ENCODE measurements at places on chromosomes 1 and 21.

DNA sequence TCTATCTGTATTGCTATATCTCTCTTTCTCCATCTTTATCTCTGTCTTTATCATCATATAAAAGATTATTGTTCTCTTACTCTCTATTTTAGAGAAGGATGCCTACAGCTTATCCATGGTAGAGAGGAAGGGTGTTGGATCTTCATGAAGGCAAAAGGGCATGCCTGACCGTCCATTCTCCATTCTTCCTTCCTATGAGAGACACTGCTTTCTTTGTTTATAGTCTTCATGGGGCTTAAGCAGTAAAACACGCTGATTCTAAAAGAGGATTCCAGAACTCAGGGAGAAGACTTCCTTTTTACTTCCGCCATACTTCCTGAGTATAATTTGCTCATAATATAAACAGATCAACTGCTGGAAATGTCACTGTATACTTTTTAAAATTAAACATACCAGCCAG, 44.0 kb downstream of the PDE4B start:
- no peak for DNase-seq

DNA sequence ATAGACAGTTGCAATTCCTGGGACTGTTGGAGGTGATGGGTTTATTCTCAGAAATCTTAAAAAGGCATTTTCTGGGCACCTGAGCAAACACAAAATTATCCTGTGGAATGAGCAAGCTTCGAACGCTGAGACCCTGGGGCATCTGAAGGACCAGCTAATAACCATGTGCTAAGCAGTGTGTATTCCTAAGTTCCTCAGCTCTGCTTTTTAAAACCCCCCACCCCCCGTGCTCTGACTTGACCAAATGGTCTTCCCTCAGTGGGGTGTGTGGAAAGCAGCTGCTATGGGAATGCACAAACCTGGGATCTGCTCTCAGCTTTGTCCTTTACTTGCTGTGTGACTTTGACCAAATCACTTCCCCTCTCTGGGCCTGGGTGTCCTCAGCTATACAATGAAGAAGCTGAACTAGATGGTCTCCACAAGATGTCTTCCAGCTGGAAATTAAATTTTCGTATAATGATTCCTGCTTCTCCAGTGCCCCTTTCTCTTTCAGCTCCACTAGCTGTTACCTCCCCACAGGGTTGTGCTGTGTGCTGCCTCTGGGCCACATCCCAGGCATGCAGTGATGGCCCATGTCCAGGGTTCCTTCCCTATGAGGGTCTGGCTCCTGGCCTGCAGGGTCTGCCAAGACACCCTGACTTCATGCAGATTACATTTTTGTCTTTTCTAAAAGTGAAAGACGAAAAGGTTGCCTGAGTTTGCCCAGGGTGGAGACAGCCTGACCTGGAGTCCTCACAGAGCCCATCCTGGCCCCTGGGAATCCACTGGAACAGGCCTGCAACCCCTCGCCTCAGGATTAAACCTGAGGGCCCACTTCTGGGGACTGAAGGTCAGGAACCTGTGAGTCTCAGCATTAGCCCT, 14.9 kb upstream of the CD247 start:
- no peak for DNase-seq

DNA sequence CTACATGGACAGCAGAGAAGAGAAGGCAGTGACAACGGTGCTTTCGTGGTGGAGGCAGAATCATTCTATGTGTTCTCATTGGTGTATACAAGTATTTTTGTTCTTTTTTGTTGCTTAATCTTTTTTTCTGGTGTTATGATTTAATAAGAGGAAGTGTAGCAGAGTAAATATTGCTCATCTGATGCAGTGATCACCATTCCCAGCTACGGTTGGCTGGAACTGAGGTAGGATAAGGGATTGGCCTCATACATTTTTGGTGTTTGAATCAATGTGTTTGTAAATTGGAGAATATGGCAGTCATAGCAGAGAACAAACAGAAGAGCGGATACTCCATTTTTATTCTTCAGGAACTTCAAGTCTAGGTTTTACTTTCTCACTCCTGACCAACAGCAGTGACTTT, 76.6 kb downstream of the UBE2U start:
- no peak for DNase-seq

GRCh38 chr1:30032302-30032701, 691.1 kb downstream of the MATN1 start:
- no peak for DNase-seq

DNA sequence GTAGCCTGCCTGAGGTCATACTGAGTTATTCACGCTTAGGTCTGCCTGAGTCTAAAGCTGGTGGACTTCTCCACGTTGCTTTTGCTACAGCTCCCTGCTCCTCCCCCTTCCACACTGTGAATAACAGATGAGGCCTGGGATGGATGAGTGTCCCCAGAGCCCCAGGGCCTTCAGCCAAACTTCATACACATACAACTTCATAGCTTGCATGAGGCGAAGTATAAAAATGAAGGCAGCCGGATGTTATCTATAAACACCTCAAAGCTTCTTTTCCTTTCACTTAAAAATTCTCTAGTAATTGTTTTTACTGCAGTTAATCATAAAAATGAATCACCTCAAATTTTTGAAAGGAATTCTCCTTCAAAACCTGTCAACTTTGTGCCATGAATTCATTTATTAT, 70.2 kb downstream of the DAB1 start:
- no peak for DNase-seq

- DNase-seq = no peak
Observed at GRCh38 chr21:45297869-45298268, 10.2 kb upstream of the POFUT2 start.

DNA sequence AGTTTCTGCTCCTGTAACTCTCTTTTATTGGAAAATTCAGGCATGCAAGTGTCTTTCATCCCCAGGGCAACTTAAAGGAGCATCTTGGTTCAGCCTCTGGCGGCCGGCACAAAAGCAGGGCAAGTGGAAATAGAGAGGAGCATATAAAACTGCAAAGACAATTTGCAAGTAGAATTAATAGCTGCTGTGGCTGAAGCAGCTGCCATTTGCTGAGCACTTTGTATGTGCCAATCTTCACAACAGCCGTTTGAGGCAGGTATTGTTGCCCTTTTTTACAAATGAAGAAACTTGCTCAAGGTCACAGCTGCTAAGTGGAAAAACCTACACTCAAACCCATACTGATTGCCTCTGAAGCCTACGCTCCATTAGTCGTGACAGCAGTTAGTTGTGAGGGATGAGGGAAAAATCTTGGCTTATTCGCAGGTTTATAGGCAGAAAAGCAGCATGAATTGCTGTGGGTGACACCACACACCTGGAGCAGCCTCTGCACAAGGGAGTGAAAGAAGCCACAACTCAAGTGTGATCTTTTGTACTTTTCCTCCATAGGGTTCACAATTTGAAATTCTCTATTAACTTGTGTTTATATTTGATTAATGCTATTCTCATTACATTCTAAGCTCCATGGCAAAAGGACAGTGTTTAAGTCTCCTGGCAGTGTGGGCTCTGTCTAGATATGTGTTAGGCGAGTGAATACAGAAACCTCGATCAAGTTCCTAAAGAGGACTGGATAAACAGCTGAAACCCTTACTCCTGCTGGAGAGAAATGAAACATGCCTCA, 99.0 kb upstream of the BEND5 start:
- no peak for DNase-seq

DNA sequence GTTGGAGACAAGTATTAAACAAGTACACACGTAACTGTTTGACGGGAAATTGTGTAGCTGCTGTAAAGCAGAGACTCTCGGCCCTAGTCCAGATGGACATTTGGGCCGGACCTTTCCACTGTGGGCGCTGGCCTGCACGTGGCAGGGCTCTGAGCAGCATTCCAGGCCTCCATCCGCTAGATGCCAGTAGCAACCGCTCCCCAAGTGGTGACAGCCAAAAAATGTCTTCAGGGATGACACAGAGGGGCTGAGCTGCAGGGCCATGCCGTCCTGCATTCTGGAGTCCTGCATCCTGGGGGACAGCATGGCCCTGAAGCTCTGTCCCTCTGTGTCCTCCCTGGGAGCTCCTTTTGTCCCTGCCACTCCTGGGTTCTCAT, 24.8 kb downstream of the A3GALT2 start:
- DNase-seq = no peak

DNA sequence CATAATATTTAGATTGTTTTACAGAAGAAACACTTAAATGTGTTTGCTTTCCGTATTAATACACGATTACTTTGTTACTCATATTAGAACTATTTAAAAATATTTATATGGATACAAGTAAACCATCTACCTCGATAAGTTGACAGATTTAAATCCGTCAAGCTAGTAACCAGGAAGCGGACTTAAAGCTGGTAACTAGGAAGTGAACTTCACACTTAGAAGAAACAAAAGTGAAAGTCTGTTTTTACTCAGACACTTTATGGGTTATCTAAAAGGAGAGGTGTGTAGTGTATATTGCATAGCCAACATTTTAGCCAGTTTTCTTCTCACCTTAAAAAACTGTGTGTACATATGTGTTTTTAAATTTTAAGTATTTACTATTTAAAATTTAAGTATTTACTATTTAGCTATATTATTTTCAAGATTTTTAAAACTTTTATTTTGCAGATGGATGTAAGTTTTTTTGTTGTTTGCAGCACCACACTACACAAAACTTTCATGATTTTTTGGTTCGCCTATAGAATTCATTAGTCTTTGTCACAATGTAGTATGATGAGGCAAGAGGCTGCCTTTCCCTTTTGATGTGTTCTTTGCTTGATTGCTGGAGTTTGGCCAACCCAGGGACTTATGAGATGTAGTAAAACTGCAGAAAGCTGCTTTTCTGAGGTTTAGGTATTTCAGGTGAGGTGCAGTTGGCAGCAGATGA, 2.7 kb downstream of the USP25 start:
- no peak for DNase-seq

DNA sequence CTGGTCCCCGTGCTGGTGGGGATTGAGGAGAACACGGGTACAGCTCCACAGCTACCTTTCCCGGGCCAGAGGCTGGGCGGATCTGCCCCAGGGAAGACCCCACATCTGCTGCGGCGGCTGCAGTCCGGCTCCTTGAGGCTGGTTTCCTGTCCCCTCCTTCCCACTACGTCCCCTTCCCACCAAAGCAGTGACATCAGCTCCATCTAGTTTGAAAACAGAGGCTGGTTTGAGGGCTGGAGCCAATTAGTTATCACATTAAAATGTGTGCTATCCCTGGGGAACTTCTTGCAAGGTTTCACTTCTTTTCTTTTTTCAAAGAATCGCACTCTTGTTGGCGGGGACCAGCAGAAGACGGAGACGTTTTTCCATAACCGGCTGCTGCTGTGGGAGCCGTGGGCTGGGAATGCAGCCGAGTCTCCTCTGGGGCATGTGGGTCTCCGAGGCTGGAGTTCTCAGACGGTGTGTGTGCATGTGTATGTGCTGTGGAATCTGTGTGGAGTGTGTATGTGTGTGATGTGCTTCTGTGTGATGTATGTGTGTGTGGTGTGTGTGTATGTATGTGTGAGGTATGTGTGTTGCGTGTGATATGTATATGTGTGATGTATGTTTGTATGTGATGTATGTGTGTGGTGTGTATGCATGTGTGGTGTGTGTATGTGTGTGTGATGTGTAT, 8.9 kb upstream of the PCBP3 start:
- no peak for DNase-seq

DNA sequence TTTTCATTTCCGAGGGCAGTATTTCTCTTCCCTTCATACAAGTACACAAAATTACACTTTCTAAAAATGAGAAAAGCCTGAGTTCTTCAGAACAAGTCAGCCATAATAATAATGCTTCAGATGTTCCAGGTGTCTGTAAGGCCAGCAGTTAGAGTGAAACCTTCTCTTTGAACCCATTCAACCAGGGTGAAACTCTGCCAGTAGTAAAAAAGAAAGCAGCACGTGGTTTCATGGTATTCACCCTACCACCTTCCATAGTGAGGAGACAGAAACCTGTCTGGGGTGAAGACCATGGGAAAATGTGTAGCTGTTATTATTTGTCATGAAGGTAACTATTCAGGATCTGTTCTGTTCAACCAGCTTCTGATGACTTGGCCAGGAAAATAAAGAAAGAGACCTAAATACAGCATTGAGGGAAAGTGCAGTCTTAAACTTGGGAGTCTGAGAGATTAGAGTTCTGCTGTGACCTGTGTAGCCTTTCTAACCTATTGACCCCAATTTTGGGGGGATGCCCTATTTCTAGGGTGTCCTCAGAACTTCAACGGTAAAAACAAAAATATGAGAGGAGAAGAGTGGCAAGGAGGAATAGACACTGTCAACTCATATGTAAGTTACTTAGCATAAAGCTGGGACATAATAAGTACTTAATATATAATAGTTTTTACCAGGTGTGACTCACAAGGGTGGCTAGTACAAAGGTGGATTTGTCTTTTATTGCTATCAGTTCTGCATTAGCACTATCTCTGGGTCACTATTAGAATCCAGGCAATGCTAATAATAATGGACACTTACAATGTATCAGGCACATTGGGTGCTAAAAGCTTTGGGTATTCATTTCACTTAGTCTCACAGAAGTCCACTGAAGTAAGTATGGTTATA, 70.0 kb upstream of the TNFSF4 start:
- DNase-seq = no peak

DNA sequence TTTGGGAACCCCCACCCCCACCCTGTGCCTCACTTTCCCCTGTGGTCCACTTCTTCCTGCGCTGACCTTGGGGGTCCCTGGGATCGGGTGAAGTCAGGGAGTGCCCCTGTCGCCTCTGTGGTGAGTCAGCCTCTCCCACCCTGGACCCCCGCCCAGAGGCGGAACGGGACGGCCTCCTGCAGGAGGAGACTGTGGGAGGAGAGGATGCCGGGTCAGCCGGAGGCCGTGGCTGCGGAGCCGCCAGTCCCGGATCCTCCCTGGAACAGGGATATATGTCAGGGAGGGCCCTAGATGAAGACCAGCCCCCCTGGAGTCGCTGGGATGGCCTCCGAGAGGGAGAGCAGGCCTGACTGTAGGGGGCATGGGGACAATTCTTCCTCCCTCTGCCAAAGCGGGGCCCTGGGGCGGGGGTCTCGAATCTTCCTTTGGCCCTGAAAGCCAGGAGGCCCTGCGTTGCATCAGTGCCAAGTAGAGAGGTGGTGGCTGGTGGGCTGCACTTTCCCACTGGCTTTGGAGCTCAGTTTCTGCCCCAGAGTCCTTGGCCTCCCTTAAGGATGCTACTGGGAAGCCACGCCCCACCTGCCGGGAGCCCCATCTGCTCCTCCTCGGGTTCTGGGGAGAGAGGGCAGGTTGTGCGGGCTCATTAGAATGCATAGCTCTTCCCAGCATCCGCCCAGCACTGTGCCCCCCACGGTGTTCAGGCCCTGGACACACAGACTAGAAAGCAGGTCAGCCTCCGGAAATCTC, 930 bp downstream of the ARHGEF10L start:
- peak; percentile 10 for DNase-seq

All from prostate gland (tissue), 2 donors.